ENCODE measurements at places on chromosomes 1 and 21.

GRCh38 chr1:52288286-52288685 is 77.7 kb downstream of the CC2D1B start:
- no peak for DNase-seq

GRCh38 chr1:230066466-230067404 is at the start of gene GALNT2:
TSS of gene GALNT2 (plus strand) at chr1:230067238. CDS start at chr1:230067281, 43 bp downstream.
- DNase-seq = peak; percentile 87

DNA sequence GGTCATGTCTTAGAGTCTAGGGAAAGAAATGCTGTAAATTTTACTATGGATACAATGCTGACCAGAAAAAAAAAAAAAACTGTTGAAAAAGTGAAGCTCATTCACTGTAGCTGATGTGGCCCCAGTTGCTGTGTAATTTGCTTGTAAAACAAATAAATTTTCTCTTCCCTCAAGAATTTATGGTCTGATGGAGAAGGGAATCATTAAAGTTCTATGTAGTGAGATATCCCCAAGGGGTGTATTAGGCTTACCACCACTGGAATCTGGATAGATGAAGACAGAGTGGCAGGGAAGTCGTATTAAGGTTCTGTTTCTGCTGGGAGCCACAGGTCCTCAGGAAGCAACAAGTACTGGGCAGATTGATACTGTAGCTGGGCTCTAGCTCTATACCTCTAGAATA is 860.0 kb downstream of the LTN1 start:
- DNase-seq = no peak

- no peak for DNase-seq
Observed at GRCh38 chr1:246245541-246245940, 261.5 kb downstream of the SMYD3 start.

DNA sequence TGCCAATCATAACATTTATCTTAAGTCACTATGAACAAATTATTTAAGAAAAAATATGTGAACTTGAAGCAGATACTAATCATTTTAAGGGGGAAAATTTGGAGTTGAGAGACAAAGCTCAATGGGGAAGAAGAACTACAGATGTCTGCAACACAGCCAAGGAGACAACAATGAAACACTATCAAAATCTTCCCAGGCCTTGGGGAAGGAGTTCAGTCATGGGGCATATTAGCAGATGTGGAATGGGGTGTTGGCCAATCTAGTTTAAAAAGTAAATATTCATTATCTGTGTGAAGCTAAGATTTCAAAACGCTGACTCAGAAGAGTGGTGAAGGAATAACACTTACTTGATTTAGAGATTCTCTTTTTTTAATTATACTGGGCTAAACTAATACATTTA is 671.6 kb upstream of the ZP4 start:
- no peak for DNase-seq

DNA sequence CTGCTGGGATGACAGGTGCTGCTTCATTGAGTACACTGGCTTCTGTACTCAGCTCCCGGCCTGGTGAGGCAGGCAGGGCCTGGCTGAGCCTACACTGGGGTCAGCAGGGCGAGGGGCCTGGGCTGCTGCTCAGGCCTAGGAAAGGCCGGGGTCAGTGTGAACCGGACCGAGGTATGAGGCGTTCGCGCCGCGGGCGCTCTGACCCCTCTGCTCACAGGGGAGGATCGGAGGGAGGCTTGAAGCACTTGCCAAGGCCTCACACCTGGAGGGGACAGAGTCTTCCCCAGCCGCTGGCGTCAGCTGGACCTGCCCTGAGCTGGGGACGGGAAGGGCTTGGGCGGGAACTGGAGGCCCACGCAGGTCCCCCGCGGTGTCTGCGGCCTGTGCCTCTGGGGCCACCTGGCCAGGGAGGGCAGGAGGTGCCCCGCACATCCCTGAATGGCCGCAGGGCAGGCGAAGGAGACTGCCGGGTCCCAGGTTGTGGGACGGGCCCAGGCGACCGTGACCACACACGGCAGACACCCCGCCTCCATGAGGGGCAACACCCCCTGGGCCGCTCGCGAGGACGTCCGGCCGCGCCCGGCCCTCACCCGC is 466 bp downstream of the PEX10 start:
- no peak for DNase-seq

DNA sequence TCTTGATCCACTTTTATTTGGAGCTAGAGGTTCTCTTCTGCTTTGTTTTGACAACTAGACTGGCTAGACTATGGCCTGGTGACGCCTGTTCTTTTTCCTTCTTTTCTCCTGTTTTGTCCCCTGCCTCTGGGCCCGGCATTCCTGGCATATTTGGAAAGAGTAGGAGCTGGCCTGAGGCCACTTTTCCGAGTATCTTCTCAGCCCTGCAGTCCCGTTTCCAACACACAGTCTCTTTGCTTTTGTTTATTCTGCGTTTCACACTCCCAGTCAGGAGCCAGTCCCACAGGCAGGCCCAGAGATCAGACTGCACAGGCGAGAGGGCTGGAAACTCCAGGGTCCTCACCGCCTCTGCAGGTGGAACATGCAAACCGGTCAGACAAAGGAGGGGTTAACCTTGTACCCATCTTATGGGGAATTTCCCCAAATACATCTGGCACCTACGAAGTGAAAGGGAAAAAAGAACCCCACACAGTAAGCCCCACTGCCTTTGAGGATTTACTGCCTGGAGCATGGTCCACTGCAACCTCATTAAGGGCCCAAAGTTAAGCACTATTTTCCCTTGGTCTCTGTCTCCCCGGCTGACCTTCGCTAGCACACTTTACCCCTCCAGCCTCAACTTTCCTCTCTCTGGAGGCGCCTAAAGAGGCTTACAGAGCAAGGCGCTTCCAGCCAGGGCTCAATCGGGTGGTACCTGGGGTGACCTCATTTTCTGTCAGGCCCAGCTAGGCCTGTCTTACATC is 141.1 kb downstream of the TOMM20 start:
- DNase-seq = peak; percentile 32

- DNase-seq = no peak
Observed at GRCh38 chr1:42955311-42956063, 3.2 kb downstream of the SLC2A1 start.

DNA sequence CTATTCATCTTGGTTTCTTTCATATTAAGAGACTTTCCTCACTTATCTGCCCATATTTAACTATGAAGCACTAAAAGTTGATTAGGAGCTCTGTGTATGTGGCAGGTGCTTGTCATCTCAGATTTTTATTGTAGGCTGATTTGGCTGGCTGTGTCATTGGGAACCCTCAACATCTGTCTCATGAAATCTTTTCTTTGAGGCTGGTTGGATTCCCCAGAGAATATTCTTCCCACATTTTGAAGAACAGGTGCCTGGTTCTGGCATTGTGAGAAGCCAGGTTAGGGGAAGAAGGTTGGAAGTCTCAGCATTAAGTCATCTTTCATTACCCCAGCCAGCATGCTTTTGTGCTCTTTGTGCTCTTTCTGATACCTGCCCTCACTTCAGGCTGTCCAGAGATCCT is 37.1 kb downstream of the EEIG2 start:
- no peak for DNase-seq

DNA sequence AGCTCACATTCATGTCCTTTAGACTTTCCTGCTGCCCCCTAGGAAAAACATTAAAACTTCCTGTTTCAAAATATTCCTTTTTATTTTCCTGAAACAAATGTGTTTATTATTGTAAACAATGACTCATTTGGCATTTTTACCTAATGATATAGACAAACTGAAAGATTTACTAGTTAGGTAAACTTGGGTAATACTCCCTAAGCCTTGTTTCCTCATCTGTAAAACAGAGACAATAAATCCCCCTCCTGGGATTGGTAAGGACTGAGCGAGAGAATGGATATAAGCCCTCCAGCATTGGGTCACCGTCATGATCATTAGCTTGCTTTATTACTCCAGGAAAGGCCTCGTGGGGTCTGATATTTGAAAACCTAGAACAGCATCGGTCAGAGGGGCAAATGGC is 59.8 kb downstream of the LPAR3 start:
- DNase-seq = no peak

GRCh38 chr1:12636098-12636950 is 7.6 kb upstream of the AADACL4 start:
- DNase-seq = no peak

DNA sequence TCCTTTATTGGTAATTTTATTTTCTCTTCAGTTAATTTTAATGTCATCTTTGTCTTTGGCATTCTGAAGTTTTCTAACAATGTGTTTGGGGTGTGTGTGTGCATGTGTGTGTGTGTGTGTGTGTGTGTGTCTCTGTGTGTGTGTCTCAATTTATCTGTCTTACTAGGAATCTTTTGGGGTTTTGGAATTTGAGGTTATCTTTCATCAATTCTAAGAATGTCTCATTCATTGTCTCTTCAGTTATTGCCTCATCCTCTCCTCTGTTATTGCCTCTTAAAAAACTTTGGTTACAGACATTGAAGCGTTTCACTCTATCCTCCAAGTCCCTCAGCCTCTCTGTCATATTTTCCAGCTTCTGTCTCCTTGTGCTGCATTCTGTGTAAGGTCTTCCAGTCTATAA is 18.1 kb upstream of the SAMD13 start:
- DNase-seq = no peak

GRCh38 chr1:227364657-227365056 is 46.4 kb upstream of the CDC42BPA start:
- no peak for DNase-seq

- no peak for DNase-seq
Observed at GRCh38 chr1:213884402-213884801, 103.4 kb upstream of the PROX1 start.

GRCh38 chr1:39293375-39294070 is 89.0 kb downstream of the MACF1 start:
- DNase-seq = no peak

GRCh38 chr1:44677201-44677766 is 2.8 kb downstream of the ARMH1 start:
- no peak for DNase-seq

DNA sequence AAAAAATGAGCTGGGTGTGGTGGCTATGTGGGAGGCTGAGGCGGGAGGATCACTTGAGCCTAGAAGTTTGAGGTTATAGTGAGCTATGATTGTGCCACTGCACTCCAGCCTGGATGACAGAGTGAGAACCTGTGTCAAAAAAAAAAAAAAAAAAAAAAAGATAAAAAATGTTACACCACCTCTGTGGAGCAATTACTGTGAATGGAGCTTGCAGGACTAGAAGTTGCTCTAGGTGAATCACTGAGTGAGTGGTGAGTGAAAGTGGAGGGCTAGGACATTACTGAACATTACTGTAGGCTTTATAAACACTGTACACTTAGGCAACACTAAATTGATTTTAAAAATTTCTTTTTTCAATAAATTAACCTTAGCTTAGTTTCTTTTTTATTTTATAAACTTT is 21.9 kb downstream of the TLCD4 start:
- DNase-seq = no peak

Data from stimulated activated CD4-positive, alpha-beta T cell treated with anti-CD3 and anti-CD28 coated beads, Interleukin-4, amount 100 ng/mL, for 24 hours (primary cell).